Activated B cell treated with CpG ODN at 0.5 μM for 24 hours (primary cell): ENCODE measurements at places on chromosomes 13 and 19.

- no peak for DNase-seq
These were observed 133.0 kb upstream of the TRPC4 start for GRCh38 chr13:38002606-38003005.

DNA sequence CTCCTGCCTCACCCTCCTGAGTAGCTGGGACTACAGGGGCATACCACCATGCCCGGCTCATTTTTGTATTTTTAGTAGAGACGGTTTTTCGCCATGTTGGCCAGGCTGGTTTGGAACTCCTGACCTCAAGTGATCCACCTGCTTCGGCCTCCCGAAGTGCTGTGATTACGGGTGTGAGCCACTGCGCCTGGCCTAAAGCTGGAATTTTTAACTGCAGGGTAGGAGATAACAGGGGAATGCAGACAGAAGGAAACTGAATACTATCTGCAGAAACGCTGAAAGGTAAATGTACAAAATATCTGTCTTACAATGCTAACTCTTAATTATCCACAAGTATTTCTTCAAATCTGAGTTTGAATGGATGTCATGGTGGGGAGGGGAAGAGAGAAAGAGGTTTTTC, 13.8 kb downstream of the TMTC4 start:
- DNase-seq = no peak

GRCh38 chr19:28426730-28427225, 786.2 kb downstream of the UQCRFS1 start:
- DNase-seq = no peak

DNA sequence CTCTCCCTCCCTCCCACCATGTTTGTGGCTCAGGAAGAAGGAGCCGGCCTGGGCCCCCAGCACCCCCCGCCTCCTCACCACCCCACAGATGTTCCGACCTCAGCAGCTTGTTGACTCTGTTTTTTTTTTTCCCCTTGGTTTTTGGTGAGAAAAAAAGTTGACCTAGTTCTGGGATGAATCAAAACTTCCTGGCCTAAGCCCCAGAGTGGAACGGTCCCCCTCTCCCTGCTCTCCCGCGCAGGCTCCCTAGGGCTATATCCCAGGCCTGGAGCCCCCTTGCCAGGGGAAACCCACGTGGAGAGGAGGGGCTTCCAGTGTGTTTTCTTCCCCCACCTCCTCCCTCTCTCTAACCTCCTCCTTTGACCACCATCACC, 4.0 kb downstream of the COL5A3 start:
- no peak for DNase-seq

DNA sequence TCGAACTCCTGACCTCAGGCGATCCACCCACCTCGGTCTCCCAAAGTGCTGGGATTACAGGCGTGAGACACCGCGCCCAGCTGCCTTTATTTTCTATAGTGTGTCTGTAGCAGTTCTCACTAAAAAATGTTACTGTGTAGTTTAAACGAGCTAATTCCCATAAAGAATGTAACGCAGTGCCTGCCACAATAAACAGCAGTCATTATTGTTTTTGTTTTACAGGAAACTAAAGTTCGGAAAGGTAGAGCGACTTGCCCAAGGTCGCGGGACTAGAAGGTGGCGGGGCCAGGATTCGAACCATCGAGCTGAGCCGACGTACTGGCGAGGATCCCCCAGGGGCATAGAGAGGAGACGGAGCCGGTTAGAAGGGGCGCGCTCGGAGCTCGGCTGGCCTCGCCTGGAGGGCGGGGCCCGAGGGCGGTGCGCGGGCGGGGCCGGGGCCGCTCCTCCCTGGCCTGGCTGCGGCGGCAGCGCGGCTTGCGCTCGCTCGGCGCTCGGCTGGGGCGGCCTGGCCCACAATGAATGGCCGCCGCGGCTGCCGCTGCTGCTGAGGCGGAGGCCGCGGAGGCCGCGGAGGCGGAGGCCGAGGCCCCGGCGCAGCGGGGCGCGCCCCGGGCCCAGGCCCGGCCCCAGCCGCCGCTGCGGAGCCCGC, at the start of gene NACC1:
Gene NACC1 (plus strand): TSS at position 493 of the 652 bp plus-strand sequence. CDS start 16,944 bp downstream, outside the sequence.
- DNase-seq = peak; percentile 94

DNA sequence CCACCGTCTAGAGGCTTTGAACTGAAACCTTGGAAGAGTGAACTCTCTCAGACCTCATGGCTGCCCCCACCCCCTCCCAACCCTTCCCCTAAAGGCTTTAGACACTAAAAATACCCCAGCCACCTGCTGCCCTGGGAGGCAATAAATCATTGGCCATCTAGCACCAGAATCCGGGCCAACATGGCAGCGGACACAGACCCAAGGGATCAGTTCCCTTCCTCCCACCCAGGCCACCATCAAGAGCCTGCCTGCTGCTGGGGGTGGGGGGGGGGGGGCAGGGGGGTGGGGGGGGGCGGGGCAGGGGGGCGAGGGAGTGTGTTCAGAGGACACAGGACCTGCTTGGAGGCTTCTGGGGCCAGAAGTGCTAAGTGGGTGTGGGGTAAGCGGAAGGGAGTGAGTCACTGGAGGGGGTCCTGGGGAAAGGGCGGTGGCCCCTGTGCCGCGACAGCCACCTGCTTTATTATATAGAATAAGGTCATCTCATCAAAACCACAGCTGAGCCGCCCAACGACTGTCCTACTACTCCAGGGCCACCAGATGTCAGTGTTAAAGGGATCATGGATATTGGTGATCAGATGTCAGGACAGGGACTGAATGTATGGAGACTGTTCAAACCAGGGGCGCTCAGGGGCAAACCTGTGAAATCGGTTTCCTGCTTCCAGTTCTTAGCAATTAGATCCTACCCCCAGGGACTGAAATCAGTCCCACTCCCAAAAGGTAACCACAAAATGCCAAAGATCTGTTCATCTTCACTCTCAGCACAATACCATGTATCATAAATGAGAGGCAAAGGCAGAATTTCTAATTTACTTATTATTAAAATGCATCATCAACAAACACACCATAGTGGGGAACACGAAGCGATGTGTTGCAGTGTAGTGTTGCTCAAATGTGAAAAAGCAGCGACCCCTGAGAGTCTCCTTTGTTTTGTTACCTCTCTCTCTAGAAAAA, 24.3 kb downstream of the ARL11 start:
- no peak for DNase-seq

DNA sequence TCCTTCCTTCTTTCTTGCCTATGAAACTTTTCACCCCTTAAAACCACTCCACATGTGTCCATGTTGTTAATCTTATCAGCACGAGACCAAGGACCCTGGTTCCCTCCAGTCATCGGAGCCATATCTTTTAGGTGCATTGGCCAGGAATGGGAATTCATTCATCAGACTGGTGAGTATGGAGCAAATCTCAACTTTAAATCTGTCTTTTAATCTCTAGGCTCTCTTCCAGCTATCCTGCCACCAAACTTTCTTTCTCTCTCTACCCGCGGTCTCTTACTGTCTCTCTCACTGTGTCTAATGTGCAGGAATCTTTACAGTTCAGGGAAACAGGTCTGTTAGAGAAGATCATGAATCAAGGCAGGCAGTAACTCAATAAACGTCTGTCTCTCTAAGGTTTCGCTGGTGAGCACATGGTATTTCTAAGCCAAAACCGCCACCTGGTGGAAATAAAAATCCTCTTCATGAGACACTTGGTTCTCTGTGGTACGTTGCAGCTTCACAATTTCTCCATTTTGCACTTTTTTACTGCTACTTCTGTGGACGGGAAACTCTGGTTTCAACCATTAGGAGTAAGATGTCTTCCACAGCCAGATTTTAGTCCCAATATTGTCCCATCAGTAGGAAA, 16.1 kb downstream of the LGALS16 start:
- DNase-seq = no peak

- no peak for DNase-seq
These were observed 6.9 kb downstream of the CBARP start for GRCh38 chr19:1230783-1231489.

GRCh38 chr13:74173822-74174221, 39.6 kb upstream of the KLF12 start:
- no peak for DNase-seq

DNA sequence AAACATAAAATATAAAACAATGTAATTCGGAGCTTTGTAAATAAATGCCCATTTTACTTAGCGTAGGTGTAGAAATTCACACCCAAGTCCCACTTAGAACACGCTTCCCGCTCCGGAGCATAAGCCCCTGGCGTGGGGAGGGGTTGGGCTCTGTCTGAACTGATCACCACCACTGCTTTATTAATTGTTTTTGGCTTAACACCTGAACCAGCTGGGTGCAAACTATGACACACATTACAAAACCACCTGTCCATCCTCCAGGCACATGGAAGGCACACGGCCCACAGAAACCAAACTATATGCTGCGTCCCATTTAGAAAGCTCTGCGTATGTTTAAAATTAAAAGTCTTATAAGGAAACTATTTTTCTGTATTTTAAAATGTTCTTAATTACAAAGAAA, 25.9 kb downstream of the RASA3 start:
- DNase-seq = no peak

DNA sequence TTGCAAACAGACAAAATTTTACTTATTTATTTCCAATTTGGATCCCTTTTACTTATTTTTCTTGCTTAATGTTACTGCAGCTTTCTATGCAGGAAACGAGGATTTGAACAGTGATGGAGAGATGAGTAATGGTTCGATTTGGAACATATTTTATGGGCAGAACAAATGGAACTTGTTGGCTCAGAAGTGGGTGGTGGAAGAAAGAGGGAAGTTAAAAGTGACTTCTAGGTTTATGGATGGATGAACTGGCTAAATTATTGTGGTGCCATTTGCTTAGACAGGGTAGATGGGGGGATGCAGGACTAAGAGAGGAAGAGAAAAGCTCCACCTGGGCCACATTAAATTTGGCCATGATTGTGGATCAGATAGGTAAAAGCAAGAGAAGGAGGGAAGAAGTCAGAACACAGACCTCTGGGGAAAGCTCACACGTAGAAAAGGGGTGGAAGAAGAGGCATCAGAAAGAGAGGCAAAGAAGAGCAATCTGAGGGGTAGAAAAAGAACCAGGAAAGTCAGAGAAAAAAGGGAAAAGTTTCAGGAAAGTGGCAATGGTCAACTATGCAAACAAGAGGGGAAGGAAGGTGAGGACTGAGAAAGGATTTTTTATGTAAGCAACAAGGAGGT, 768 bp upstream of the CYSLTR2 start:
- DNase-seq = no peak

- DNase-seq = no peak
These were observed 523.7 kb upstream of the HTR2A start for GRCh38 chr13:47420568-47420967.

DNA sequence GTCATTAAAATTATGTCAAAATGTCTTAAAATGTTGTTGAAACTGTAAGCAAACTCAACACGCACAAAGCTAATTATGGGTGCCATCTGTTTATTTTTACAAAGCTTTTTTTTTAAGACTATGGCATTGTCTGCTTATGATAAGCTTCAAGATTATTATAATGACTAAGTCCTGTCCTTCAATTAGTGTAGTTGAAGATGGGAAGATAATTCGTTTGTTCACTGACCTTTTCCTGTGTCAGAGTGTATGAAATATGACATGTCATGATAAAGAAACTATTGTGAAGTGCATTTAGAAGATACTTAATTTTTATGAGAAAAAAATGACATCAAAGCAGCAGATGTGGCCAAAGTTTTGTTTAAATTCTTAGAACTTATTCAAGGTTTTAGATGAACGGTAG, 211.3 kb downstream of the PCCA start:
- DNase-seq = no peak

- no peak for DNase-seq
These were observed 22.3 kb downstream of the IER2 start for GRCh38 chr19:13172346-13173138.

DNA sequence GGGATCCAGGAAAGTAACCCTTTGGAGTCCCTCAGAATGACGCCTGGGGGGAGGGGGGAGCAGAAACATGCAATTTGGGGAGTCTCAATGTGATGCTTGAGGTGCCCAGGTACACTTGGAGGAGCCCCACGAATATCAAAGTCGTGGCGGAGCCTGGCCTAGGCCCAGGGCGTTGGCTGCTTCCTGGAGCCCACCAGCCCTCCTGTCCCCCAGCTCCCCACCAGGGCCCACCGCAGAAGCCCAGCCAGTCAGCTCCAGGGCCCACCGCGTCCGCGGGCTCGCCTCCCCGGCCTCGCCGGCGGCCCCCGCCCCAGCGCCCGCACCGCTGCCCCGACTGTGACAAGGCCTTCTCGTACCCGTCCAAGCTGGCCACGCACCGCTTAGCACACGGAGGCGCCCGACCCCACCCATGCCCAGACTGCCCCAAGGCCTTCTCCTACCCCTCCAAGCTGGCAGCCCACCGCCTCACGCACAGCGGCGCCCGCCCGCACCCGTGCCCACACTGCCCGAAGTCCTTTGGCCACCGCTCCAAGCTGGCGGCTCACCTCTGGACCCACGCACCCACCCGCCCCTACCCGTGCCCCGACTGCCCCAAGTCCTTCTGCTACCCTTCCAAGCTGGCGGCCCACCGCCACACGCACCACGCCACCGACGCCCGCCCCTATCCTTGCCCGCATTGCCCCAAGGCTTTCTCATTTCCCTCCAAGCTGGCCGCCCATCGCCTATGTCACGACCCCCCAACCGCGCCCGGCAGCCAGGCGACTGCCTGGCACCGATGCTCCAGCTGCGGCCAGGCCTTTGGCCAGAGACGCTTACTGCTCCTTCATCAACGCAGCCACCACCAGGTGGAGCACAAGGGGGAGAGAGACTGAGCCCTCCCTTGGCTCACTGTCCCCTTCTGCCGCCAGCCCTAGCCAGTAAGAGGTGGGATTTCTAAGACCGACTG, 2.1 kb downstream of the ZNF575 start:
- peak; percentile 26 for DNase-seq

- no peak for DNase-seq
These were observed 1.6 kb upstream of the RAP2A start for GRCh38 chr13:97432232-97432916.

GRCh38 chr13:73519396-73520116, 460.8 kb downstream of the KLF5 start:
- no peak for DNase-seq

GRCh38 chr13:60414177-60414576, 17.2 kb downstream of the TDRD3 start:
- DNase-seq = no peak

DNA sequence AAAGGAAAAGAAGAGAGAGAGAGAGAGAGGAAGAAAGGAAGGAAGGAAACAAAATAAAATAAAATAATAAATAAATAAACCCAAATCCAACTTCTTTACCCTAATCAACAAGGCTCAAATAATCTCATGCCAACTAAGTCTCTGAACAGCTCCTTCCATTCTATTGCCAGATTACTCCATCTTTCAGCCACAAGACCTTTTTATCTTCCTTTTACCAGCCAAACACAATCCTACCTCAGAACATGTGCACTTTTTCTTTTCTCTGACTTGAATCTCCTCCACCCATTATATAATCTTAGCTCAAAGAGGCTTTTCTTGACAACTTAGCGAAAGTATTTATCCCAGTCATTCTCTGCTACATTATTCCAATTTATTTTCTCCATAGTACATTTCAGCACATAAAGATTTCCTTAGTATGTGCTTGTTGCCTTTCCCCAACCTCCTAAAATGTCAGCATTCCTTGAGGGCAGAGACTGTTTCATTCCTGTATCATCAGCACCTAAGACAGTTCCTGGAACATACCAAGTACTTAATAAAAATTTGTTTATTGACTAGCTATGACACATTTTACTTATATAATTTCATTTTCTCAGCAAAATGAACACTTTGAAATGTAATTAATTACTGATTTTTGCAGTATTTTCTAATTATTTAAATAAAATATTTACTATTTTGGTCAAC, 33.5 kb upstream of the USPL1 start:
- DNase-seq = no peak

GRCh38 chr19:19259741-19260140, 13.4 kb downstream of the TM6SF2 start:
- no peak for DNase-seq
